Natural killer cell treated with Interleukin-12 subunit alpha and Interleukin-12 subunit beta and Interleukin-15 and Interleukin-18, amount 100 ng/mL, for 72 hours (primary cell): ENCODE measurements at places on chromosomes 3 and 15. TPM values are rescaled to one million over a fixed set of nuclear protein-coding genes. Genes with fewer than 3 reads are reported as not detected.

The FGF7 gene
- total RNA-seq: not detected

The MAN2A2 gene
- 244 TPM for total RNA-seq

The GHRL gene
- 0.78 TPM for total RNA-seq

The PP2D1 gene
- total RNA-seq: not detected

The NANOGP8 gene
- not detected for total RNA-seq

The SLC22A13 gene
- 1.8 TPM for total RNA-seq

GRCh38 chr15:76988867-76989780 is 5.8 kb upstream of the PSTPIP1 start:
- no peaks in the 10 kb centered on the region for H3K36me3 ChIP-seq
- H3K4me1 ChIP-seq: peaks cover 22% of the 10 kb centered on the region
- no peak for DNase-seq
- peak overlapping the region; percentile 82 for H3K4me3 ChIP-seq

GRCh38 chr3:152327203-152327602 is 58.5 kb downstream of the MBNL1 start:
- peaks cover 77% of the 10 kb centered on the region for H3K4me1 ChIP-seq
- DNase-seq: no peak
- H3K27me3 ChIP-seq: no peaks in the 10 kb centered on the region
- H3K36me3 ChIP-seq: peaks cover 25% of the 10 kb centered on the region

DNA sequence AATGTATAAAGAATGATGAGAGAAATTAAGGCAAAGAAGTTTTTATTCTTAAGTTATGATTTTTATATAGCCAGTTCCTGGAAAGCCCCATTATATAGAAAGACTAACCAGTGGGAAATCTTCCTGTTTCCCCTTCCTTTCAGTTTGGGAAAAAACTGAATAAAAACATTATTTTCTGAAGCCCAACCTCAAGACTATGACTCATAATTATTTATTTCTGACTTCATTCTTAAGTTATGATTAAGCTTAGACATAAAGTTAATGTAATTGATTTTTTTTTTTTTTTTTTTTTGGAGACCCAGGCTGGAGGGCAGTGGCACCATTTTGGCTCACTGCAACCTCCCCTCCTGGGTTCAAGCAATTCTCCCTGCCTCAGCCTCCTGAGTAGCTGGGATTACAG is 55.8 kb downstream of the TRPC1 start:
- no peaks in the 10 kb centered on the region for H3K36me3 ChIP-seq
- peaks cover 12% of the 10 kb centered on the region for H3K27me3 ChIP-seq
- no peak overlapping the region for H3K4me3 ChIP-seq
- no peak for DNase-seq
- H3K4me1 ChIP-seq: no peaks in the 10 kb centered on the region

GRCh38 chr3:131925571-131925970 is 109.2 kb downstream of the CPNE4 start:
- no peak overlapping the region for H3K4me3 ChIP-seq
- no peaks in the 10 kb centered on the region for H3K27me3 ChIP-seq
- DNase-seq: no peak
- H3K36me3 ChIP-seq: no peaks in the 10 kb centered on the region

DNA sequence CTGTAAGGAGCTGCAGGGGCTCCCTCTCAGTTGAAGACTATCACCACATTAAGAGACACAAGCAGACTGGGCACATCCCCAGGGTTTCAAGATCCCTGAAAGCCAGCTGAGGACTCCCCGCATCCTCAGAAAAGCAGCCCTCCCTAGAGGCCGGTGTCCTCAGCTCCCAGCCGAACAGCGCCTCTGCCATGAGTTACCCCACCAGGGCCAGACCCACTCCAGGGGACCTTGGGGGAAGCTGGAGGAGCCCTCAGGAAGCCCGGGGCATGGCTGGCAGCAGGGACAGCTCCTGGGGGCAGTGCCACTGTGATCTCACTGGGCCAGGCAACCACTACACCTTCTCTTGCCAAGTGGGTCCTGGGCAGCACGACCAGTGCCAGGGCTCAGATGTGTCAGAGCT is 8.1 kb downstream of the KLF15 start:
- peak; percentile 51 for DNase-seq
- no peak overlapping the region for H3K4me3 ChIP-seq
- H3K4me1 ChIP-seq: no peaks in the 10 kb centered on the region
- H3K27me3 ChIP-seq: no peaks in the 10 kb centered on the region

DNA sequence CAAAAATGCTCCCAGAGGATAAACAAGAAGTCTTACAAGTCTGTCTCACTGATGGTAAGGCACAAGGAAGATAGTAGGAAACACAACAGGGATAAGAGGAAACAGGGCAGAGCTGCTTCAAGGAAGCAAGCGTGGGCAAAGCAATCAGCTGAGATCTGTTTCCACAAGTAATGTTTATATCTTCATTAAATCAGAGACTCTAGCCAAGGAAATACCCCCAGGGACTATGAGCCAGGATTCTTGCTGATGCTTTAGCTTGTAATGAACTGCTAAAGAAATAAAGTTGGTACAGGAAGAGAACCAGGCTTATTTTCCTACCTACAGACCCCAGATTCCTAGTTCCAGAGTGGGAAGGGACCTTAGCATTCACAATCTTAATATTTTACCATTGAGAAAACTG is 112.7 kb upstream of the C3orf80 start:
- no peak for DNase-seq
- no peak overlapping the region for H3K27ac ChIP-seq
- H3K4me1 ChIP-seq: no peaks in the 10 kb centered on the region
- H3K4me3 ChIP-seq: no peak overlapping the region

- no peak for DNase-seq
- no peaks in the 10 kb centered on the region for H3K27me3 ChIP-seq
- H3K4me3 ChIP-seq: no peak overlapping the region
- no peak overlapping the region for H3K27ac ChIP-seq
Observed at GRCh38 chr3:168517249-168518071, 421.7 kb upstream of the GOLIM4 start.

GRCh38 chr3:100834332-100834731 is 125.0 kb downstream of the TFG start:
- peaks cover 14% of the 10 kb centered on the region for H3K27me3 ChIP-seq
- no peak overlapping the region for H3K27ac ChIP-seq
- H3K4me1 ChIP-seq: no peaks in the 10 kb centered on the region
- DNase-seq: no peak
- no peak overlapping the region for H3K4me3 ChIP-seq
- no peaks in the 10 kb centered on the region for H3K36me3 ChIP-seq

DNA sequence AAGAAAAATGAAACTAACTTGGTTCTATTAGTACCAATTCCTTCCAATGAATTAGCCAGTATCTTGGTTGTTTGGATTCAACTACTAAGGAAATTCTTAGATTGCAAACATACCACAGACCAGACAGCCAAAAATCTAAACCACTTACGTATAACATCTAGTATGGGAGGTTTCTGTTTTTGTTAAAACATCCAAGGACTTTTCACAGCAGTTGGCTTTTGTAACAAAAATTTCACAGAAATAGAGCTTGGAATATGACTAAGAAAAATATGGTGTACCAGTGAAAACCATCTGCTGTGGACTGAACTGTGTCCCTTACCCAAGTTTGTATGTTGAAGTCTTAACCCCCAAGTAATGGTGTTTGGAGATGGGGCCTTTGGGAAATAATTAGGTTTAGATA is 199.2 kb downstream of the OTOL1 start:
- H3K27me3 ChIP-seq: no peaks in the 10 kb centered on the region
- H3K4me1 ChIP-seq: no peaks in the 10 kb centered on the region
- no peak for DNase-seq
- no peak overlapping the region for H3K27ac ChIP-seq

GRCh38 chr3:111811811-111812210 is 47.3 kb upstream of the PHLDB2 start:
- no peak overlapping the region for H3K27ac ChIP-seq
- no peak for DNase-seq
- peaks cover 8% of the 10 kb centered on the region for H3K36me3 ChIP-seq
- H3K4me1 ChIP-seq: peaks cover 3% of the 10 kb centered on the region
- no peaks in the 10 kb centered on the region for H3K27me3 ChIP-seq

GRCh38 chr3:171806200-171807128 is 3.8 kb downstream of the PLD1 start:
- no peak for DNase-seq
- peaks cover 28% of the 10 kb centered on the region for H3K4me1 ChIP-seq

- no peak overlapping the region for H3K27ac ChIP-seq
- no peak overlapping the region for H3K4me3 ChIP-seq
- no peaks in the 10 kb centered on the region for H3K36me3 ChIP-seq
- H3K4me1 ChIP-seq: peaks cover 8% of the 10 kb centered on the region
- DNase-seq: no peak
Observed at GRCh38 chr15:41883484-41883825, 10.4 kb downstream of the SPTBN5 start.

DNA sequence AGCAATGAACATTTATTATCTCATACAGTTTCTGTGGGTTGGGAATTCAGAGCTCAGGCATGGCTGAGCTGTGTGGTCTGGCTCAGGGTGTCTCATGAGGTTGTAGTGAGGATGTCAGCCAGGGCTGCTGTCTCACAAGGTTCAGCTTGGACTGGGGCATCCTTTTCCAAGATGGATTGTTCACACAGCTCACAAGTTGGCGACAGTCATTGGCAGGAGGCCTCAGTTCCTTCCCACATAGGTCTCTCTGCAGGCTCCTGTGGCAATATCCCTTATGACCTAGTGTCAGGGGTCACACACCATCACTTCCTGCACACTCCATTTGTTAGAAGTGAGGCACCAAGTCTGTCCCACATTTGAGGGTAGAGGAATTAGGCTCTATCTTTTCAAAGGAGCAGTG is 56.0 kb downstream of the RPLP1 start:
- H3K4me3 ChIP-seq: no peak overlapping the region
- H3K4me1 ChIP-seq: peaks cover 43% of the 10 kb centered on the region
- no peaks in the 10 kb centered on the region for H3K27me3 ChIP-seq
- no peak for DNase-seq

DNA sequence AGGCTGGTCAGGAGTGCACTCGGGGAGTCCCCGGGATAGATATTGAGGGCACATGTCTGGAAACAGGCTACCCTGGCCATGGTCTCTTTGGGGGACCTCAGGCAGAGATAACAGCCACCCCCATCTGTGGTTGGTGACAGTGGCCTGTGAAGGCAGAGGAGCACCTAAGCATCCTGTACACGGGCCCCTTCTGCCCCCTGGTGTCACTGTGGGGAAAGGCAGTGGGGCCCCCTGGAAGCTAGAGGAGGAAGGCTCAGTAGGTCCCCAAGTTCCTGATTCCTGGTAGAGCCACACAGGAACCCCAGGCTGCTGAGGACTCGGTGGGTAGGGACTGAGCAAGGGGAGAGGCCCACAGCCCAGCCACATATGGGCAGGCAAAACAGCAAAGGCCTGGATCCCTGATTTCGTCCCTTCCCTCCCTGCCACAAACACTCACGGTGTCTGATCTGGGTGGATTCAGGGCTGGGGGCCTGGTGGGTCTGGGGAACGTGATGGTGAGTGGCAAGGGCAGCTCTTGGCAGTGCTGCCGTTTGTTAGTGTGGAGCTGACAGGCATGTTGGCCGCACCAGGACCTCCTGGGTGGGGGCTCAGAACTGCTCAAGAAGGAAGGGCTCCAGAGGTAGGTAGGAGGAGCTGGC is 14.1 kb upstream of the CXCR6 start:
- H3K27ac ChIP-seq: peak overlapping the region; percentile 27
- H3K36me3 ChIP-seq: peaks cover 30% of the 10 kb centered on the region
- peaks cover 9% of the 10 kb centered on the region for H3K4me1 ChIP-seq
- no peak overlapping the region for H3K4me3 ChIP-seq

DNA sequence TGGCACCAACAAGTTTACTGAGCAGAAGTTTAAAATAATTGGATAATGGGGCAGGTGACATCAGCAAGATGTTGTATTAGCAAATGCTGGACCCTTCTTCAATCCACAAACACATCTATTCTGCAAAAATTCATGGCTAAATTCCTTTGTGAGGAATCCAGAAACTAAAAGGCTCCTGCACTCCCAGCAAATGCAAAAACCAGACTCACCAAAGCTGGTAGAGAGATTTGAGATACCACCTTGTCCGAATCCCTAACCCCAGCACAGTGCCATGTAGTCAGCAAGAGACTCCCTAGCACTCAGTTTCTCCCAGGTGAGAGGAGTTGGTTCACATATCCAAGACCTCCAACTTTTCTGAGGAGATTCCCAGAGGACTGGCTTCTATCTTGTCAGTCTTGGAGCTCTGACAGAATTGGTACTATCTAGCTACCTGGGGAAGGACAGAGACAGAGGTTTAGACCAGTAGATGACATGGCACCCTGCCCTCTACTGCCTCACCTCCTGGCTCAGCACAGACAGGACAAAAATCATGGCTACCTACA is 21.8 kb downstream of the GREM1 start:
- no peaks in the 10 kb centered on the region for H3K4me1 ChIP-seq
- H3K27ac ChIP-seq: no peak overlapping the region
- DNase-seq: no peak

DNA sequence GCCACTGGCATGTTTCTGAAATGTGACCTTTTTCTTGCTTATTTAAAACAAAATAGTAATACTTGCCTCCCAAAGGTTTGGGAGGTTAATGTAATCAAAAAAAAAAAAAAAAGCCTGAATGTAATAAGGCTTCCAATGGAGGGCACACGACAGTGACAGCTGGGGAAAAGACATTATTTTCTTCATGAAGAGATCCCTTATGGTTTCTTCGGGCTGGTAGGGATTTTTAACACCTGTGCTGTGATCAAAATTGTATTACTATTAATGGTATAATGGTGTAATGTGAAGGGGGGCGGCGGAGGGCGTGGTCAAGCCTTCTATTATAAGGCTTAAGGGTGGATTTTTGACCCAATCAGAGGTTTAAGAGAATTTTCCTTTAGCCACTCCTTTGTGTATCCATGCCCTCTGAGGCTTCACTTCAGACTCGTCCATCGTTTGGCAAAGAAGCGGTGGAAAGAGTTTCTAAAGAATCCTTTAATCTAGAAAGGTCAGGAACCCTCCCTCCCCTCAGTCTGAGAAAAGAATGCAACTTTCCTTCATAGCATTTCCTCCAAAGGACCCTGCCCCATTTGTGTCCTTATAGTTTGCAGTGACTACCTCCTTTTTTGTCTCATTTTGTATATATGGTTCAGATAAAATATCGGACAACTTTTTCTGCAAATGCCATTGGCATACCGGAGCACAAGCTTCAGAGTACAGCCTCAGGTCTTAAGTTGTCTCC is 89.5 kb upstream of the CHD2 start:
- DNase-seq: no peak
- peak overlapping the region; percentile 98 for H3K27ac ChIP-seq
- H3K27me3 ChIP-seq: no peaks in the 10 kb centered on the region

- no peaks in the 10 kb centered on the region for H3K4me1 ChIP-seq
- no peaks in the 10 kb centered on the region for H3K27me3 ChIP-seq
- no peak overlapping the region for H3K4me3 ChIP-seq
- H3K27ac ChIP-seq: no peak overlapping the region
- no peak for DNase-seq
Observed at GRCh38 chr3:111531446-111531845, 10.6 kb upstream of the CD96 start.

GRCh38 chr3:143737065-143737464 is 111.2 kb downstream of the SLC9A9 start:
- H3K4me1 ChIP-seq: no peaks in the 10 kb centered on the region
- H3K36me3 ChIP-seq: peaks cover 17% of the 10 kb centered on the region
- H3K27me3 ChIP-seq: no peaks in the 10 kb centered on the region
- no peak for DNase-seq
- H3K4me3 ChIP-seq: no peak overlapping the region
- H3K27ac ChIP-seq: no peak overlapping the region
